ENCODE measurements at places on chromosomes 6 and 20.

- no peak for DNase-seq
Measured at GRCh38 chr20:571754-572441, 28.3 kb upstream of the CSNK2A1 start.

GRCh38 chr6:12593771-12594529 lies 122.6 kb upstream of the PHACTR1 start:
- DNase-seq = no peak

DNA sequence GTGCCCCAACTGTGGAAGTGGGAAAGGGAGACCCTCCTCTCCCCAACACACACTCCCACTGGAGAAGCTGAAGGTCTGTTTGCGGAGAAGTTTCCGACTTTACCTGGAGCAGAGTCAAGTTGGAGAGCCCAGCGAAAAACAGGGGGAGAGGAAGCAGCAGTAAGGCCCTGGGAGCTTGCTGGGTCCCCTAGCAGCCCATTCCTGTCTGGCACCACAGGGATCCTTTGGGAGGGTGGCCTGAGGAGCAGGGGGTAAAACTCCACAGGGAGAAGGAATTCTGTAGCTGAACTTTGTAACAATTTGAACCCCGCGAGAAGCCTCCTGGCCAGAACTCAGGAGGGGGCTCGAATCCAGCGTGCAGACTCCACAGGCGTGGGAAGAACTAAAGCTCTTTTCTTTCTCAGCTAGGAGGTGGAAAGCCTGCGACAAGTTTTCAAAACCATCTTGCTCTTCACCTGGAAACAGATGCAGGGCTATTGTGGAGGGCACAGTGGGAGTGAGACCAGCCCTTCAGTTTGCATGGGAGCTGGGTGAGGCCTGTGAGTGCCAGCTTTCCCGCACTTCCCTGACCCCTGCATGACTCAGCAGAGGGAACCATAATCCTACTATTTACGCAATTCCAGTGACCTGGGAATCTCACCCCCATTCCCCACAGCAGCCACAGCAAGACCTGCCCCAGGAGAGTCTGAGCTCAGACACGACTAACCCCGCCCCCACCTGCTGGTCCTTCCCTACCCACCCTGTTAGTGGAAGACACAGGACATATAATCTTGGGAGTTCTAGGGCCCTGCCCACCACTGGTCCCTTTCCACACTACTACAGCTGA lies 25.8 kb downstream of the SERPINB9 start:
- no peak for DNase-seq

- no peak for DNase-seq
Measured at GRCh38 chr6:71473926-71474325, 185.3 kb downstream of the OGFRL1 start.

DNA sequence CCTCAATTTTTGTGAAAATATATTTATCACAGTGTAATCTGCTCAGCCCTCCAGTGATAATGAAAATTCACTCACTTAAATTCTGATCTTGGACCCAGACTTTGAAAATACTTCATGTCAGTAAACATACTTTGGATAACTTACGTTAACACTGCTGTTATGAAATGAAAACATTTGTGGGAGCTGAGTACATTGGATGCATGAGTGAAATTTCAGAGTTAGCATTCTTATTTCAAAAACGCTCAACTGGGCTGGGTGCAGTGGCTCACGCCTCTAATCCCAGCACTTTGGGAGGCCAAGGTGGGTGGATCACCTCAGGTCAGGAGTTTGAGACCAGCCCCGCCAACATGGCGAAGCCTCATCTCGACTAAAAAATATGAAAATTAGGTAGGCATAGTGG lies 196.4 kb downstream of the UTRN start:
- DNase-seq = no peak

DNA sequence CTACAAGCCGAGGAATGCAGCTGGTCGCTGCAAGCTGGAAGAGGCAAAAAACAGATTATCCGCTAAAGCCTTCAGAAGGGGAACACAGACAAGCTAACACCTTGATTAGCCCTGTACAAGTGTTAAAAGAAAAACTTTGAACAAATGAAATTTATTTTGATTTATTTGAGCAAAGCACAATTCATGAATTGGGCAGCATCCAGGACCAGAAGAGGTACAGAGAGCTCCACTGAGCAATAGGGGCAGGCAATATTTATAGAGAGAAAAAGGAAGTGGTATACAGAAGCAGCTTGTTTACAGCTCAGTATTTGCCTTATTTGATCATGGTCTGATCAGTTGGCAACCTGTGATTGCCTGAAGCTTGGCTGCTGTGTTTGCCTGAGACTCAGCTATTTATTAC lies 17.6 kb downstream of the HLA-DOB start:
- DNase-seq = no peak

GRCh38 chr6:133392015-133392414 lies 150.9 kb downstream of the EYA4 start:
- no peak for DNase-seq

DNA sequence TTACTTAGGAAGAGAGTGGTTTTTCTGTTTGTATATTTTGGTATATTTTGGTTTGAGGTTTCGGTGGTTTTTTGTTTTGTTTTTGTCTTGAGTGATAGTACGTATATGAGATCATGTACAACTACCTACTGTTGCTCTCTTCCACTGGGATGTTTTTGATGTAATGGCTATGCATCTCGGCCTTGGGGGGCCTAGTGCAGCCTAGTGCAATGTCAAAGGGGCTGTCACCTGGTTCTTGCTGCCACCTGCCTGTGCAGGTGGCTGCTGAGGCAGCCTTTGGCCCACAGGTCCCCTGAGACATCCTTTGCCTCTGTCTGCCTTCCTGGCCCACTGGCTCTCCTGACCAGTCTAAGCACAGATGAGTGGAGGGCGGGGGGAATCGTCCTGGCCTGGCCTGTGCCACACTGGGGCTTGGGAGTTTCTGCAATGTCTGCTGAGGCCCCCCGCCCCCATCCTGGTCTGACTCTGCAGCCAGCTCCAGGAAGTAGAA lies 546.6 kb downstream of the CD83 start:
- peak; percentile 5 for DNase-seq

DNA sequence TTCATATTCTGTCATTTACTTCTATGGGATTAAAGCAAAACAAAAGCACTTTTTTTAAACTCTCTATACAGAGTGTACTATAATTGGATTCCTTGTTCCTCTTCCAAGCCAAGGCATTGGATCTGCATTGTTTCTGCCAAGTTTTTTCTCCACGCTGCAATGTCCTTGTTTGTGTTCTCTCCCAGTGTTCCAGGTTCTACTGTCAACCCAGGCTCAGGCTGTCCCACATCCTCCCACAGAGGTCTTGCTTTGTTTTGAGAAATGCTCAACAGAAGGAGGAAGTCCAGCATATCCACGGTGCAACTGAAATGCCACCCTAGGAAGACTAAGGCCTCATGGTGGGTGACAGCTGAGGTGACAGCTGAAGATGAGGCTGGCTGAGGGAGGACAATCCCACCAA lies 287.1 kb upstream of the PRDM1 start:
- DNase-seq = no peak

DNA sequence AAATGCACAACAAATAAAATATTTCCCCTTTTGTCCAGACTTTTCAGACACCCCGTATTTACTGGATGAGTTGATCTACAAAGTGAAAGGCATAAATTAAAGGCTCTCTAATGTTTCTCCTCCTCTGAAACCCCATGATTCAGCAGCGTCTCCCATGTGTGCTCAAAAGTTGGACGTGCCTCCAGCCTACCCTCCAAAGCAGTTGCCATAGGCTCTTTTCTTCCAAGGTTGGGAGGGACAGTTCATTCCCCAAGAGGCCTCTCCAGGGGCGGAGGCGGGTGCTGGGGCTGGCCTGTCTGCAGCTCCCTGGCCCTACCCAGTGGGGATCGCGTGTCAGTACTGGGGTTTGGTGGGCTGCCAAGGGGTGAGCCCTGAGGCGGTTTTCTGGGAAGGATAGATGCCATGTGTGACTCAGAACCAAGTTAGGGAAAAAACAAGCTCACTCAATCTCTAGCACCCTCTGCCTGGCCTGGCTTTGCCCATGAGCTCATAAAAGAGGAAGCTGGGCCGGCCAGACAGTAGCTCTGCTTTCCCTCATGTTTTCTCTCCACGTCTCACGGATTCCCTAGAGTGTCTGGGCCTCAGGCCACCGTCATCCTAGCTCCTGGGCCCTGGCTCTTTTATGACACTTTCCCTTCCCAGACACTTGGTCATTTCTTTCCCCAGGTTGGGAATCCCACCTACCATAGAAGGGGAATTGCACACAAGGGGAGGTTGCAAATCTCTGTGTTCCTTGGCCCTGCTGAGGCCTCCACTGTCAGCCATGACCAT lies 8.0 kb upstream of the IER3 start:
- no peak for DNase-seq

DNA sequence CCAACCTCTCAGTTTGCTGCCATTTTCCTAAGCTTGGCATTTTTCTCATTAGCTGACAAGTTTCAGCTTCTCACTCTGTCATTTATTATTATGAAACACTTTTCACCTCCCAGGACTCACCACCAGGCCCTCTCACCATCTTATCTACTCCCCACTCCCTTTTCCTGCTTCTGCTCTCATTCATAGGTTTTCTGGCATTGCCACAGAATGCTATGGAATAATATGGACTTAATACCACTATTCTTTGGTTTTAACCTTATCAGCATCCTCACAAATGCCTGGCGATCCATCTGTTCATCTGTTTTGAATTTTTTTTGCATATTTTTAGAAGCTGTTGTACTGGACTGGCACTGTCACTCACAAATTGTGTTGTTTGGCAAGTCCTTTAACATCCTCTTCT lies 16.4 kb upstream of the LAMA4 start:
- no peak for DNase-seq

- DNase-seq = no peak
Measured at GRCh38 chr20:8121666-8122065, 10.4 kb upstream of the PLCB1 start.
